ENCODE measurements at places on chromosomes 3 and 15.
A peak's percentile ranks its signal among the peaks of the same experiment; 100 is the strongest.

DNA sequence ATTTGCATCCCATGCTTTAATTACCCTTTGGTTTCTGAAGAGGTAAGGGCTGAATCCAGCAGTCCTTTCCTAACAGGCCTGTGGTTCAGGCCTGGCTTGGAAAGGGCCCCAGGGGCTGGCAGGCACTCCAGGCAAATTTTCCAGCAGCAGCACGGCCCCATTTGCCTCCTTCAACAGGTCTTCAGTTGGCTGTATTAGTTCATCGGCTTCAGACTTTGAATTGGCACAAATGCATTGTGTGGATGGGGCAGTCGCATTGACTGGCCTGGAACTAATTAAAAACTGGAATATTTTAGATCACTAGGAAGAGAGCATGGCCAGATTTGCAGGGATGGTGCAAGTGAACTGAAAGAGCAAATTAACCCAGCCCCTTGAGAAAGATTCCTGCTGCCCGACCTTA is 207.8 kb upstream of the MCTP2 start:
- no peak for DNase-seq

- peak; percentile 45 for DNase-seq
Measured at GRCh38 chr3:30626443-30627180, 20.2 kb downstream of the TGFBR2 start.

GRCh38 chr3:38652934-38653333 is 3.4 kb upstream of the SCN5A start:
- DNase-seq, result no peak

DNA sequence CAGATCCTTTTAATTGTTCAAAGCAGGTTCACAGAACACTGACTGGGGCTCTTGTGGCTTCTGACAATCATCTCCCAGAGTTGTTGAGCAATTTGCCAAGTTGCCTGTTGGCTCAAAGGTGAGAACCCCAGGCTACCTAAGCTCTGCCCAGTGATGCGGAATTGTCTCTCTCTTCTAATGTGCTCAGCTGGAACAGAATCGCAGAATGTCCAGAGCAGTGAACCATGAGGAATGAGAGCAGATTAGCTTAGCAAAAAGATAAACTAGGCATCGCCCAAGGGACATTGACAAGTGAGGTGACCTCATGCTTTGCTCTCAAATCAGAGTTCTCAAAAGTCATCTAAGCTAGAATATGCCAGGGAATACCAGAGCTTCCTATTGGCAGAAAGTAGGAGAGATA is 148.1 kb downstream of the WDR76 start:
- DNase-seq, result no peak

DNA sequence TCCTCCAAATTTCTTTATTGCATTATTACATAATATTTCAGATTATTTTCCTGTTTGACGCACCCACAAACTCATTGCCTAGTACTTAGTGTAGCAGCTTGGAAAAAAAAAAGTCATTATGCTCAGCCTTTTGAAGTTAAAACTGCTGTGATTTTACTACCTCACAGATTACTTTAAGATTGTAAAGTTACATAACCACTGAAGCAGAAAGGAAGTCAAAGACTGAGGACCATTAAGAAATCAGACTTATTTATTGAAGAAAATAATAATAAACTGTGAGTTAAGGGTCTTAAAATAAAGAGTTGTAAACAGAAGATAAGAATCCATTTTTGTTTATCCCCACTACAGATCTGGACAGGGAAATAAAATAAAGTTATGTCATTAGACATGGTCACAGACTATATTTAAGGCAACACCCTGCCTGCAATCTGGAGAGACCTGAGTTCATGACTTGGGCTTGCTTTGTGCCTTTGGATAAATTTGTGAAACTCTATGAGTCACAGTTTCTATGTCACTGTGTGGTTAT is 212.1 kb upstream of the ROBO2 start:
- DNase-seq, result no peak

DNA sequence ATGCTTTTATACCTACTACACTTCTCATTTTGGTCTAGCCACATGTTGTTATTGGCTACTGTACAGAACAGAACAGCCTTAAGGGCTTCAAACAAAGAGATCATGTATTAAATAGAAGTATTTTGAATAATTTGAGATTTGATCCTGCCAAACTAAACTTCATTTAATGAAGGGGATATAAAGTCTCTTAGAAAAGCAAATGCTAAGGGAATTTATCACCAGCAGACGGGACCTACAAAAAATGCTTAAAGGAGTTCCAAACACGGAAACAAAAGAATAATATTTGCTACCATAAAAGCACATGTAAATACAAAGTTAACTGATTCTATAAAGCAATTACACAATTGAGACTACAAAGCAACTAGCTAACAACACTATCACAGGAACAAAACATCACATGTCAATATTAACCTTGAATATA is 23.6 kb upstream of the FMN1 start:
- DNase-seq, result no peak

DNA sequence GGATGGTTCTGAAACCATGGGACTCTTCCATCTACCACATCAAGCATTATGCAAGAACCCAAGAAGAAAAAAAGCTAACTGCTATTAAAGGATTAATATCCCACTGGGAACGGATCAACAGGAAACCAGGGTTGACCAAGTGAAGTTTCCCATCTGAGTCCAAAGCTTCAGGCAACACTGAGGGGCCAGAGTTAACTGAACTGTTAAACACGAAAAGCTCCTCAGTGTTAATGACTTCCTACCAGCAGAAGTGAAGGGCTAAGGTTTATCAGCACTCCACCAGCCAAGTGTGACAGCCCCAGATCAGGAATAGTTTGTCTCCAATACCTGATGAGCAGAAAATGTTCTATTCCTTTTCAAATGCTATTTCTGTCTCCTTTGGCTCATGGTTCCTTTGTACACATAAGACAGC is 36.7 kb downstream of the PTPN9 start:
- no peak for DNase-seq

DNA sequence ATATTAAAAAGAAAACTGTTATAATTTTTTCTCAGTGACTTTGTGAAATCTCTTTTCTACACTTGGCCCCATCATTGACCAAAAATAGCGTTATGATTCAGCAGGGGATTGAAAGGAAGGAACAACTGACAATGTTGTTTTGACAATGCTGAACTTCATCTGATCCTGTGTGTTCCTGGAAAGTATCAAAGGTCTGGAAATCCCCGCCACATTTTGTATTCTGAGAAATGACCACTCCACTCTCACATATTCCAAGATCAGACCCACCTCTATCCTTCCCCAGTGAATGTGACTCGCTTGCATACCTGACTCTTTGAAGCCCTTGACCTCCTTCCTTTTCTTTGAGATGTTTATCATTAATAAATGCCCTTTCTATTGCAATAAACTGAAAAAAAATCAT is 9.7 kb upstream of the RIOX2 start:
- peak; percentile 34 for DNase-seq

DNA sequence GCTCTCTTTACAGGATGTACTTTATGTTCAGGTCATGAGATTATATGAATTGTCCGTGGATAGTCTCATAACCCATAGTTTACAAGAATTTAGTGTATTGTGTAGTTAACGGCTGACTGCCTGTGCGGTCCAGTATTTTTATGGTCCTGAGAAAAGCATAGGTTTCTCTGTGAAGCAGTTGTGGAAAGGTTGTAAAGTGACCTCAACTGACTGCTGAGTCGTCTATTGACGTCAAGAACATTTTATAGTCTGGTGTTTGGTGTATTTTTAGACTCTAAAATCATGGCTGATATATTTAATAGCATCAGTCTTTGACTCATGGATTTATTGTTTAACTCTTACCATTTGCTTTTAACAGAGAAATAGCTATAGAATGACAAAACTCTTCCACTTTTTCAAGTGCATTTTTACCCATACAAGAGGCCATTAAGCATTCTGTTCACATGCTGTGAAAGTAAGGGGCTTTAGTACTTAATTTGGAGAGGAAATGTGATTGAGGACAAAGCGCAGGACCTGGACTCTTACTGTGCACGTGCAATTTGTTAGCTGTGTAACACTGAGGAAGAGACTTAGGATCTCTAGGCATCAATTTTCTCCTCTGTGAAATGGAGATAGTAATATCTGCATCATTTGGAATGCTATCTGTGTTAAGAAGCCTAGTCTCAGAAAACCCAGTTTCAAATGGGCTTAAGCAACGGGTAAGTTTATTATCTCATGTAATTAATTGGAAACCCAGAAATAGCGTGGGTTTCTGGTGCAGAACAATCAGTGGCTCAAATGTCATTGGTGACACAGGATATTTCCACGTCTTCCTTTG is 240.8 kb downstream of the NFKBIZ start:
- no peak for DNase-seq

DNA sequence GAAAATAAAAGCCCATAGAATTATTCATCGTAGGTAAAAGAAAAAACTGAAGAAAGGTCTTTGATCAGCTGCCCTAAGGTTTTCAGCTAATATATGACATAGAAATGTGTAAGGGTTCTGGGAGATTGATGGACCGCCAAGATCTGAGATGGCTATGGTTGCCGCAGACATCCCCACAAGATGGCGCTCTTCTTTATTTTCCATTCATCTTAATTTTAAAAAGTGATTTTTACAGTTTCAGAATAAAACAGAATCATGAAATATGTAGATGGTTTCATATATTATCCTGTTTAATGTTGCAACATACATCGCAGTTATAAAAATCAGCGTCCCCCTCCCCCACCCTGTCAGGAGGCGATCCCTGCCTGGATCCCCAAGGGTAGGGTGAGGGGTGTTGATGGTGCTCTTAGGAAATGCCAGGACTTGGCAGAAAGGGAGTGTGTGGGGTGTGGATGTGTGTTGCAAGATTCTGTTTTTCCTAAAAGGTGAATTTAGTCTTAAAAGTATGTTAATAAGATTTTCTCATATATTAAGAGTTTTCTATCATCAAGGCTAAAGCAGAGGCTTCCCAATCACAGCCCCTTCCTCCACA is 68.8 kb downstream of the ANXA2 start:
- peak; percentile 49 for DNase-seq

DNA sequence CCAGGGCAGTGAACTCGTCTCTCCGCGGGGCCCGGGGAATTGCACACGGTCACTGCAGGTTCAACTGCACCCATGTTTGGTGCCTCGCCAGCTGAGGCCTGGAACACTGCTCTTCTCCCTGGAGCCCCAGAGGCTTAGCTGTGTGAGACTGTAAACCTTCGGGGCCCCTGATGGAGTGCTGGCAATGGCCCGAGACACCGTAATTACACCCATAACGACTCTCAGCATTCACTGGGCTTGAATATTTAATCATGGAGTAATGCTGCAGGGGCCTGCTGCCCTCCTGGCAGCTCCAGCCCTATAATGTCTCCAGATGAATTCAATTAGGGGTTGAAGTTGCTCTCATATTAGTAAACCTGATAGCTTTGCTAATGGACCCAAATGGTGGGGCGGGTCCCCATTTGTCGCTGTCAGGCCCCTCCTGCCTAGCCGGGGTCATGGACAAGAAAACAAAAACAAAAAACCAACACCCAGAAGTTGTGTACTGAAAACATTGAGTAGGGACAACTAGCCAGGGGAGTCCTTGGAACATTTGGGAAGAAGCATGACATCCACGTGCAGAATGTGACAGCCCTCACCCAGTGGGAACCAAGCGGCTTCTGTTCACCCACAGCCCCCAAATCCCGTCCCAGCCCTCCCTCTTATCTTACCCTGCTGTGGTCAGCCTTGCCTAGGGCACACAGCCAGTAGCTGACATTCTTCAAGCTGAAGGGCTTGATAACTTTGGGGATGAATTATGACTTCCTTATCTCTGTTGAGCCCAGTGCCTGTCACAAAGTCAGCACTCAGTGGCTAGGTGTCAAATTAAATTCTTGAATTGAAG is 74.3 kb upstream of the SCN5A start:
- no peak for DNase-seq

All from suppressor macrophage treated with lipopolysaccharide for 1 hour (primary cell).